Activated CD8-positive, alpha-beta memory T cell treated with anti-CD3 and anti-CD28 coated beads, Interleukin-2, amount 50 U/mL, for 4 hours (primary cell): ENCODE measurements at places on chromosomes 11 and 22.

DNA sequence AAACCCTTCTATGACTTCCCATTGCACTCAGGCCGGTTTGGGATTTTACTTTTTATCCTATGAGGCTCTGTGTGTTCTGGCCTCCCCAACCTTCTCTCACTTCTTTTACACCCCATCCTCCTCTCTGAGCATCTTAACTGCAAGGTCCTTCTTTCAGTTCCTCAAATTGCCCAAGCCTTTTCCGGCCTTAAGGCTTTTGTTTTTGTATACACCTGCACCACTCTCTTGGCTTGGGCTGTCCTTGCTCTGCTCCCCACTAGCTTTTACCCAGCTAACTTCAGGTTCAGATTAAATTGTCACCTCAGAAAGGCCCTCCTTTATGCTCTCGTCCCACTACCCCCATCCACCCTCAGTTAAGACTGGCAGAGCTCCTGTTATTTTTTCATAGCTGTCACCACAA, 55.5 kb downstream of the FAM83F start:
- no peak for DNase-seq

- DNase-seq: no peak
Measured at GRCh38 chr11:112321501-112322172, 61.0 kb upstream of the PLET1 start.

DNA sequence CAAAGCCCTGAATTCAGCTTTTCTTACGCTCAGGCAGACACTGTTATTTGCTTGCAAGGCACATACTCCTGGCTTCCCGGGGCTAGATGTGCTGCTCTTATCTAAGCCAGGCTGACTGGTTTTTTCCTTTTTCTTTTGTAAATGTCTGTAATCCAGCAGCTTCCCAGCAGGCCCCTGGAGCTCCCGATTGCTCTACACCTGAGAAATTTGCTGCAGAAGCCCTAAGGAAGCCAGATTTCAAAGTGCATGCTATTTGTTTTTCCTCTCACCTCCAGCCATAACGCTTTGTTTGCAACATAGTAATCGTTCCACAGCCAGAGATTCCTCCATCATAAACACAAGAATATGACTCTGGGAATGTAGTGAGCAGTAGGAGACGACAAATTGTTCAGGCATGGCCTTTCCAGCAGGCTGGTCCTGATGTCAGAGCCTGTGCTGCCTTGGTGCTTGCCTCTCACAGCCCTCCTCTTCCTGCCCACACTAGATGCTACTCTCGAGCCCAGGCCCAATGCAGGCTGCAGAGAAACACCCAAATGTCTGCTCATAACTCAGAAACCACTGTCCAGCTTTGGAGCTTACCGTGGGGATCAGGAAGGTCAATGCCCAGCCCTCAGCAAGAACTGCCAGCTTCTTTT, 54.7 kb upstream of the SLC6A5 start:
- DNase-seq: no peak

DNA sequence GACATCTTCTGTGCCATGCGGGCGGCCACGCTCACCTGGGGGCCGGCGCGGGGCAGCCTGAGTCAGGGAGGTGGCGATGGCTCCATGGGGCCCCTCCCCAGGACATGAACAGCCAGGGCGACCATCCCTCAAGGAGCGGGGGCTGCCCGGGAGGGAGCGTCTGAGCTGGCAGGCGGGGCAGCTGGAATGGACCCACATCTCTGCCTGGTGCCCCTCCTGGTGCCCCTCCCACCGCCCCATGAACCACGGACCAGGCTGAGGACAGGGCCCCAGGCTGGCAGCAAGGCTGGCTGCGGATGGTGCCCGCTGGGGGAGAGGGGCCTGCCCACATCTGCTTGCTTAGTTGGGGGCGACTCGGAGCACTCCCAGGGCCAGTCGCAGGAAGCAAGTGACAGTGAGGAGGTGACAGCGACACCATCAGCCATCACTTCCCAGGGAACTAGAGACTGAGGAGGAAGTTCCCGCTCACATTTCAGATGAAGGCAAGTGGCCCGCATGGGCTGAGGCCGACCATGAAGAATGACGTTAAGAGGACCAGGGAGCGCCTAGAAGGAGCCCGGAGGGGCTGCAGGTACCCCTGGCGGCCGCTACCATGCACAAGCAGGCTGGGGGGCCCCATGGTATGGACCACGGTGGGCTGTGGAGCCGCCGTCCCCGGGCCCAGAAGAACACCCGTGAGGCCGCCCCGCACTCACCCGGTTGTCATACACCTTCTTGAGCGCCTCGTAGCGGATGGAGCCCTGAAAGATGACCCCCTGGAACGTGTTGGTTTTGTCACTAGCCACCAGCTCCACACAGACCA, 37.3 kb downstream of the KIAA0930 start:
- no peak for DNase-seq
